HepG2 (cell line): ENCODE measurements at places on chromosomes 7 and 10. TPM values are rescaled to one million over a fixed set of nuclear protein-coding genes. Genes with fewer than 3 reads are reported as not detected.

The NUDCD3 gene
- 20.8 and 25.4 TPM in 2 replicates for polyA plus RNA-seq

GRCh38 chr10:83592337-83592935 is 546.9 kb upstream of the GHITM start:
- DNase-seq: no peak

The ANXA8 gene
- polyA plus RNA-seq: not detected in 2 replicates

DNA sequence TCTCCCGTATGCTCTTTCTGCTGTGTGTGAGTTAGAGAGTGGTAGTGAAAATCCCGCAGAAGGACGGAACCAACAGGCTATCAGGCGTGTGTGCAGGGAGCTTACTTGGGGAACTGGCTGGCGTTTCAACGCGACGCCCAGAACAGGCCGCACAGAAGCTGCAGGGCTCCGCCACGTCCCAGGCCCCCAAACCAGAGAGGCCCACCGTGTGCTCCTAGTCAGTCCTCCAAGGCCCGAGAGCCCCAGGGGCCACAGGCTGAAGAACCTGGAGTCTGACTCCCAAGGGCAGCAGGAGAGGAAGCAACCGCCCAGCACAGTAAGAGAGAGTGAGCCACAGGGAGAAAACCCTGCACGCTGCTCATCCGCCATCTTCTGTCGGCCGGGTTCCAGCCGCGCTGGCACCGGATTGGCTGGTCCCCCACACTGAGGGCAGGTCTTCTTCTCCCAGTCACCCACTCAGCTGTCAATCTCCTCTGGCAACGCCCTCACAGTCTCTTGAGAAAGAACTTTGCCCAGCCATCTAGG is 730.6 kb upstream of the VSTM2A start:
- DNase-seq: no peak

The COL26A1 gene
- 6.8 and 7.8 TPM in 2 replicates for polyA plus RNA-seq

The BHLHA15 gene
- polyA plus RNA-seq: 1.9 and 2.3 TPM in 2 replicates

- DNase-seq: no peak
Observed at GRCh38 chr10:132434405-132435005, 37.5 kb downstream of the PWWP2B start.
